ENCODE measurements at places on chromosomes 2 and 18.

- no peak for DNase-seq
Measured at GRCh38 chr18:23228102-23229061, 93.1 kb downstream of the CABLES1 start.

DNA sequence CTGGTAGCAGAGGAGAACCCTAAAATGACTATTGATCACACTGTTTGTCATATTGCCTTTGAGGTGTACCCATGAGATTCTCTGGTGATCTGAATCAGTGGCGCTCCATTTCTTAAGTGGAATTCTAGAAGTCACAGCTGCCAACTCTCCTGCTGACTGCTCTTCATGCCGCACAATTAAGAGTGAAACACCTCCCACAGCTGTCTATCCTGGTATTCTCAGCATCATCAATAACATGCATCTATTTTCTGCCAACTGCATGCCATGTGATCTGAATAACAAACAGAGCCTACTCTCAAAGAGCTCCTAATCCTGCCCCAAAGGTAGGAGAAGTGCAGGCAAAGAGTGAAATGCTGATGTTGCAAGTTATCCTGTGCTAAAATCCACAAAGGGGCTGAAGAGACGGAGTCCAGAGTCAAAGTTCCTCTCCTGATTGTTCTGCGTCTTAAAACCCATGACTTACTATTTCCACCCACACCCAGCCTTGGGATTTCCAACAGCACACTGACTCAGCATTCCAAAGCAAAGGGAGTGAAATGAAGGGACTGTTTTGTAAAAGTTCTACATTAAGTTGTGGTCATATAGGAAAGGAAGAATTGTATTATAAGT lies 13.7 kb upstream of the DAPL1 start:
- DNase-seq = no peak

DNA sequence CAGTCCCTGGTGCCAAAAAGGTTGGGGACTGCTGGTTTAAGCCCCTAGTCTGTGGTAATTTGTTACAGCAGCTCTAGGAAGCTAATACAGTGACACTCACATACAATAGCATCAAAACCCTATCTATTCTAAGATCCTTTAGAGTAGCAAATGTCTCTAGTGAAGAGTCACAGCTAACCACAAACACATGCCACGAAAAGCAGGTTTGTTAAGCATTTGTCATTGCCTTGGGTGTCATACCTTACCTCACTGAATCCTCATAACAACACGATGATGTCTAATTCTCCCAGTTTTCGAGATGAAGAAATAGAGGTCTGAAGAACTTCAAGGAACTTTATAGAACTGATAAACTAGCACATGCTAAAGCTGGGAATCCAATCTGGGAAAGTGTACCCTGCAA lies 29.6 kb upstream of the RNF152 start:
- no peak for DNase-seq

- DNase-seq = no peak
Measured at GRCh38 chr2:161090411-161090810, 69.8 kb upstream of the TANK start.

DNA sequence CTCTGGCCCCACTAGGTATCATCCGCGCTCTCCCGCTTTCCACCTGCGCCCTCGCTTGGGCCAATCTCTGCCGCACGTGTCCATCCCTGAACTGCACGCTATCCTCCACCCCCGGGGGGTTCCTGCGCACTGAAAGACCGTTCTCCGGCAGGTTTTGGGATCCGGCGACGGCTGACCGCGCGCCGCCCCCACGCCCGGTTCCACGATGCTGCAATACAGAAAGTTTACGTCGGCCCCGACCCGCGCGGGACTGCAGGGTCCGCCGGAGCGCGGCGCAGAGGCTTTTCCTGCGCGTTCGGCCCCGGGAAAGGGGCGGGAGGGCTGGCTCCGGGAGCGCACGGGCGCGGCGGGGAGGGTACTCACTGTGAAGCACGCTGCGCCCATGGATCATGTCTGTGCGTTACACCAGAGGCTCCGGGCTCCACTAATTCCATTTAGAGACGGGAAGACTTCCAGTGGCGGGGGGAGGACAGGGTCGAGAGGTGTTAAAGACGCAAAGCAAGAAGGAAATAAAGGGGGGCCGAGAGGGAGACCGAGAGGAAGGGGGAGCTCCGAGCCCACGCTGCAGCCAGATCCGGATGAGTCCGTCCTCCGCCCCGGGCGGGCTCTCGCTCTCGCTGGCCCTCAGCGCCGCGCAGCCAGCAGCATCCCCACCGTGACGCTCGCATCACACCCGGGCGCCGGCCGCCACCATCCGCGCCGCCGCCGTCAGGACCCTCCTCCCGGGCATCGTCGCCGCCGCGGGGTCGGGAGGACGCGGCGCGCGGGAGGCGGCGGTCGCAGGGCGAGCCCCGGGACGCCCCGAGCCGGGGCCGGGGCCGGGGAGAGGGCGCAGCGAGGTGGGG lies 664 bp downstream of the NETO1 start:
- peak; percentile 67 for DNase-seq

DNA sequence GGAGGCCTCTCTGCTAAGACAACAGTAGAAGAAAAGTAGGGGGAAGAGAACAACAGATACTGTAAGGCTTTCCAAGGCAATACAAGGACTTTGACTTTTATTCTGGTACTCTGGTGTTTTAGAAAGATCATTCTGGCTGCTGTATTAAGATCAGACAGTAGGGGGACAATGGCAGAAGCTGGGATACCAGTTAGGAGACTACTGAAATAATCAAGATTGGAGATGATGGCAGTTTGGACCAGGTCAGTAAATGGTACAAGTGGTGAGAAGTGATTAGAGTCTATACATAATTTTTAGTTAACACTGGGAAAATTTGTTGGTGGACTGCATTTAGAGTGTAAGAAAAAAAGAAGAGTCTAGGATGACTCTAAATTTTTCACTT lies 139.7 kb downstream of the ROCK1 start:
- DNase-seq = no peak

GRCh38 chr2:231124838-231125568 lies at the start of gene HTR2B:
Gene HTR2B (minus strand): TSS chr2:231125042. CDS start chr2:231123764, 1,278 bp downstream.
- no peak for DNase-seq

DNA sequence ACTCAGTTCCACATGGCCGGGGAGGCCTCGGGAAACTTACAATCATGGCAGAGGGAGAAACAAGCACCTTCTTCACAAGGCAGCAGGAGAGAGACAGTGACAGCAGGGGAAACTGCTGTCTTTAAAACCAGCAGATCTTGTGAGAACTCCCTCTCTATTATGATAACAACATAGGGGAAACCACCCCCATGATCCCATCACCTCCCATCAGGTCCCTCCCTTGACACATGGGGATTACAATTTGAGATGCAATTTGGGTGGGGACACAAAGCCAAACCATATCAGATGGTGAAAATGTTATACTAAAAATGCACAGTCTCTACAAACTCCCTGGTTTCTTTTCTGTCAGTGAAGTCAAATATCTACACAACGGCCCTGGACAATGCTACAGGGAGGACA lies 9.2 kb downstream of the TMEM18 start:
- no peak for DNase-seq

DNA sequence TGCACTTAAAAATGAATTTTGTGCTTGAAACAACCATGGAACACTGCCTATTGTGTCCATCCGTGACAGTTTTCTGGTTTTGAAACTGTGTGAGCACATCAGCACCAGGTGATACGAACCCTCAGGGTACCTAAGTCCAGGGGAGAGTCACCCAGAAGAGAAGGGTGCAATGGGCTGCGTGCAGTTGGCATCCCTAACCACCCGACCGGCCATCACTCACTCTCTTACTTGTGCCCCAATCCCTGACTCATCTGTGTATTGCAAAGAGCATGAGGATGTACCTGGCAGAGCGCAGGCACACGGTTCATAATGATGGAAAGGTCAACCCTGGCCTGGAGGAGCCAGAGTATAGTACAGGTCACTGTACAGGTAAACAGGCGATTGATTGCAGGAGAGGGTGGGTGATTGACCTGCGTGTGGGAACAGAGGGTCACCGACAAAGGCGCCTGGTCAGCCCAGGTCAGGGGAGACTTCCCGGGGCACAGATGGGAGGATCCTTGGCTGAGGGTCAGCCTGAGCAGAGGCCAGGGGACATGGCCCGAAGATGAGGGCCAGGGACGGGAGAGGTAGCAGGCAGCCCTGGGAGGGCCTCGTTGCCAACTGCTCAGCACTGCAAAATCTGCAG lies 160.3 kb downstream of the SEPTIN10 start:
- DNase-seq = no peak

GRCh38 chr2:158649846-158650245 lies 145.3 kb upstream of the DAPL1 start:
- no peak for DNase-seq

DNA sequence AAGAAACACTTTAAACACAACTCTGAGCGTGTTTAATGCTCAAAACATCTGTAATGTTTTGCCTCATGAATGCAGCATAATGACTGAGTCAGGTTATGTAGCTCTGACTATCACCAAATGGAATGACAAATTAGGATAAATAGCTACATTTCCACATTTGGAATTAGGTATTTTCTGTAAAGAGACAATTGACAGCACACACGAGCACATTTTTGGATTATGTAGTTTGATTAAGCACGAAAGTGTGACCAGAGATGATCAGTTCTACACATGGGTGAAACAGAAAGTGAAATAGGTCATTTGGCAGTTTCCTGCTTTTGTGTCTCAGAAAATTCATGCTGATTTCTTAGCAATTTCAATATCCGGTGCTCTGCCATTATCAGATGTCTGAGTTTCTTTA lies 29.0 kb downstream of the LPIN1 start:
- no peak for DNase-seq

GRCh38 chr2:134144081-134144596 lies 109.7 kb upstream of the MGAT5 start:
- no peak for DNase-seq

GRCh38 chr2:126976721-126977328 lies 78.1 kb downstream of the TEX51 start:
- no peak for DNase-seq

DNA sequence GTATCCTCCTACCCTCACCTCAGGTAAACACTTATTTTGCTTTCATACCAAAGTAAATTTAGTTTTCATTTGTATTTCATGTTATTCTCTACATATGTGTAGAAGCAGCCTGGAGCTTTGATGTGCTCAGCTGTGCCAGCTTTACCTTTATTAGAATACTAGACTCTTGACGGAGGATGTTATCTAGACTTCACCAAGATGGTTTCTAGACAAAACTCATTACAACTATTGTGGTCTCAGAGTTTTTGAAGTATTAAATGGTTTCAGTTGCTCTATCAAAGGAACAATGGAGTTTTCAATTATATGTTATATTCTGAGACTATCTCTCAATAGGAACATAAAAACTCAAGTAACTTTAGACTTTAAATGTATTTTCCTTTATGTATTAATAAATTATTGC lies 5.0 kb upstream of the IL18RAP start:
- DNase-seq = no peak

- no peak for DNase-seq
Measured at GRCh38 chr18:76546088-76546435, 51.0 kb upstream of the ZNF516 start.

DNA sequence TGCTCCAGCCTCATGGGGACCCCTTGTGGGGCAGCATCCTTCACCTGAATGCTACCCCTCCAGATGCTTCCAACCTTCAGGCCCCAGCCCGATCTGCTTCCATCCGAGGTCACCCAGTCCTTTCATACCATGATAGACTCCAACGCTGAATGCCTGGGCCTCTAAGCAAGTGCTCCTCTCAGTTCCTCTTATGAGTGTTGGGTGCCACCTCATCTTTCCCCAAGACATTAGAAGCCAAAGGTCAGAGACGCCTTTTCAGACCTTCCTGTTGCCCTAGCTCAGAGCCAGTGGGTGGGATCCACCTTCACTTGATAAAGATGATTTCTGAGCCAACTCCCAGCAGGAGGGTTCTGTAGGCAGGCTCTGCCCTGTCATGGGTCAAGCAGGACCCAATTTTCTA lies 174.5 kb upstream of the MGAT5 start:
- no peak for DNase-seq

DNA sequence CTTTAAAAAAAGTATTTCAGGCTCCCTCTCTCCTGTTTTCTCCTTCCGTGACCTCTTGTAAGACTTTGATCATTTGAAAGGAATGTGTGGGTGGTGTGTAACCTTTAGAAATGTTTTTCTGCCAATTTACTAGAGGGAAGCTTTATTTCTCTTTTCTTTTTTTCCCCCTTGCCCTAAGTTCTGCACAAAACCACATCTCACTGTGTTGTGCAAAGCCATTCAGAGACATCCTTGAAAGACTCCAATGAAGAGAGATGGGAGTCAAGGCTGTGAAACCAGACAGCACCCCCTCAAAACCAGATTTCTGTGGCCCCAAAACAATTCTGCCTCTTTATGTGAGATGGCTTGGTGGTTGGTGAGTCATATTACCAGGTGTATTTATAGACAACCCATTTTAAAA lies 184.6 kb upstream of the ERBB4 start:
- DNase-seq = no peak

DNA sequence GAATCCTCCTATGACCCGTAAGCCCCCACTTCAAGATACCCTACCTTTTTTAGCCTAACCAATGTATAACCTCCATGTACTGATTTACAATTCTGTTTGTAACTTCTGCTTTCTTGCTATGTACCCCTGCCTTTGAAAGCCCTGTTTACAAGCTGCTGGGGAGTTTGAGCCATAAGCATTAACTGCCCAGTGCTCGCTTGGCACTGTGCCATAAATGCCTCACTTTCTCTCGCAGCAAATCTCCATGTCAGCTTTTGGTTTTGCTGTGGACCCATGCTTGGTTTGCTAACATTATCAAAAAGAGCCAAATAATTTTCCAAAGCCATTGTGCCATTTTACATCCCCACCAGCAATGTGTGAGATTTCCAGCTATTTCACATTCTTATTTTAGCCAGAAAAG lies 51.8 kb downstream of the TEX51 start:
- DNase-seq = no peak

- DNase-seq = no peak
Measured at GRCh38 chr2:380221-380620, 92.3 kb upstream of the ALKAL2 start.

GRCh38 chr2:28855193-28855592 lies 14.9 kb downstream of the TRMT61B start:
- no peak for DNase-seq

- no peak for DNase-seq
Measured at GRCh38 chr2:22329211-22330154, 1055.5 kb upstream of the KLHL29 start.

DNA sequence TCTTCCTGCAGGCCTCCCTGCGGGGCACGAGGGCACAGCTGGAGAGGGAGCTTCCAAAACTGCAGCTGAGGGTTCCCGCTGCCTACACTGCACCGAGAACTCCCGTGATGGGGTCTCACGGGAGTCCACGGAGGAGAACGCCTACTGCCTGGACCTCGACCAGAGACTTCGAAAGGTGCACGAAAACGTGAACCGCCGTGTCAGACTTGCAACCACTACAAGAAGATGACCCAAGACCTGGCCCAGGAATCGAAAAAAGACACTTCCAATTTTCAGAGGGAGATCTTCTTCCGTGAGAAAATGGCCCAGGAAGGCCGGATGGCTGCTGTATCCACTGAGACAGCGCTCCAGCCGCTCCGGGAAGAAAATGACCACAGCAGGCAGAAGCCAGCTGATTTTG lies 52.9 kb upstream of the TXNDC2 start:
- no peak for DNase-seq
